ENCODE measurements at places on chromosomes 4 and X. TPM values are rescaled to one million over a fixed set of nuclear protein-coding genes. Genes with fewer than 3 reads are reported as not detected.

Gene MAP7D2
- 0.63 TPM for polyA plus RNA-seq

Gene MRFAP1L1
- polyA plus RNA-seq: 50.2 TPM

GRCh38 chr4:24913119-24913485 lies 260 bp upstream of the CCDC149 start:
- DNase-seq: no peak

GRCh38 chr4:23369331-23369730 lies 520.5 kb downstream of the PPARGC1A start:
- DNase-seq: no peak

DNA sequence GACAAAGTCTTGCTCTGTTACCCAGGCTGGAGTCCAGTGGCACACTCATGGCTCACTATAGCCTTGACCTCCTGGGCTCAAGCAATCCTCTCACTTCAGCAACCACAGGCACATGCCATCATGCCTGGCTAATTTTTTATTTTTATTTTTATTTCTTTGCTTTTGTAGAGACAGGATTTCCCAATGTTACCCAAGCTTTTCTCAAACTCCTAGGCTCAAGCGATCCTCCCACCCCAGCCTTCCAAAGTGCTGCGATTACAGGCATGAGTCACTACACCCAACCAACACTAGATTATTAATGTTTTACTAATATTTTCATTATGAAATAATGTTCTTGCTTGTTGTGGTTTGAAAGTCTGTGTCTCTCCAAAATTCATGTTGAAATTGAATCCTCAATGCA lies 5.2 kb upstream of the ACTRT1 start:
- no peak for DNase-seq

GRCh38 chrX:71634366-71634765 lies 16.1 kb upstream of the CXCR3 start:
- DNase-seq: no peak

- no peak for DNase-seq
These were observed 11.8 kb upstream of the TASL start for GRCh38 chrX:30589146-30589888.

GRCh38 chr4:139735381-139736273 lies 70.0 kb downstream of the MGST2 start:
- DNase-seq: no peak

- peak; percentile 31 for DNase-seq
These were observed 236.5 kb downstream of the PARM1 start for GRCh38 chr4:75169427-75169826.

GRCh38 chrX:119516157-119516702 lies 48.0 kb downstream of the SLC25A5 start:
- no peak for DNase-seq

All from forelimb muscle (tissue), 1 donor.